ENCODE measurements at places on chromosomes 5 and 9.

DNA sequence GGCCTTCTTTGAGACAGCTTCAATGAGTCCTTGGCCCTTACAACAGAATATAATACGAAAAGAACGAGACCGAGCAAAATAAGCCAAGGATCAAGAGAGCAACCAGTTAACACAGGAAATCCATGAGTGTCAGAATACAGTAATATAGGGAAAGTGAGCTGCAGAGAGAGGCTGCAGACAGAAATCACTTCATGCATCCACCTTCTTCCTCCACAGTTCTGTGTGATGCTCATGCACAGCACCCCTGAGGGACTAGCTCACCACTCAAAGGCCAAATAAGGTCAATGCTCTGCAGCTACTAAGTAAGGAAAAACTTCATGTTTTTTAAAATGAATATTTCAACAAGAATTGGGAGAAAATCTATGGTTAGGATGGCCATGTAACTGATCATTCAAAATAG is 257.1 kb downstream of the MCTP1 start:
- DNase-seq = no peak

GRCh38 chr9:105877721-105878120 is 183.4 kb downstream of the TMEM38B start:
- no peak for DNase-seq

DNA sequence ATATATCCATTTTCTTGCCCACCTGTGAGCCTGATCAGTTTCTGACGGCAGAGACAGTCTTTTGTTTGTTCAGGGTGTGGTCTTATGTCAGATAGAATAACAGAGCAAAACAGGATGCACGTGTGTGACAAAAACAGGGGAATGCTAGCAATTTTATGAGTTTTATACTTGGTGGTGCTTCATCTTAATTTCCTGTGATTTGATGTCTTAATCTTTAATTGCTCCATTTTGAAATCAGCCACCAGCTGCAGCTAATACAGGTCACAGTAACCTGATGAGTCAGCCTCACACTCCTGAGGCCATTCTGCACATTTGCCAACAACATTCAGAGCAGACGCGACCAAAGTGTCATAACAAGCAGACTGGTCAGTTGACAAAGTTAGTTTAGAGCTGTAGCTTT is 42.3 kb upstream of the JMY start:
- no peak for DNase-seq

DNA sequence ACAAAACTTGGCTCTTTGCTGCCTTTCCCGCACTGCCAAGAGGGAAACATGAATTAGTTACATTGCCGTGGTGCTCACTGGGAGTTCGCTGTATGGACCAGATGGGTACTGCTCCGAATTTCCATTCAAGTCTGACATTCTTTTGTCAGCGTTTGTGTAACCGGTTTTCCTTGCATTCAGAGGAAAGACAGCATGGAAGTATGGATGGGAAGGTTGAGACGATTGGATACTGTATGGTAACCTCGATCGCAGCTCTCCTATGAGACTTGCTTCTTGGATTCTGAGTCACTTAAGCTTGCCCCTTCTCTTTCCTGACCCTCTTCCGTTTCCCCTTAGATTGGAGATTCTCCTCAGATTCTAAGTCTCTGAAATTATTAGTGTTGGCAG is 625 bp upstream of the UBLCP1 start:
- DNase-seq = peak; percentile 38

DNA sequence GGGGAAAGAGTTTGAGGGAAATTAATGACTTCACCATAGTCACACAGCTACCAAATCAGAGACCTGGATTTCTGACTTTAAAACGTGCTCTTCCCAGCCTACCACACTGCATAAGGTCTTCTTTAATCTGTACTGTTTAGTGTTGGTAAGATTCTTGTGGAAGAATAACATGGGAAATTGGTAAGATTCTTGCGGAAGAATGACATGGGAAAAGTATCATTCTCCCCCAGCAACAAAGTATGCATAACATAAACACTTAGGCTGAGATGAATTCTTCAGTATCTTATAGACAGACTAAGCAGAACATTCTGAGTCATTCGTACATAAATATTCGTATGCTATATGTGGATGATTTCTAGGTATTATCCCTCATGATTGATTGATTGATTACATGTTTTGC is 170.4 kb downstream of the FOCAD start:
- peak; percentile 85 for DNase-seq

DNA sequence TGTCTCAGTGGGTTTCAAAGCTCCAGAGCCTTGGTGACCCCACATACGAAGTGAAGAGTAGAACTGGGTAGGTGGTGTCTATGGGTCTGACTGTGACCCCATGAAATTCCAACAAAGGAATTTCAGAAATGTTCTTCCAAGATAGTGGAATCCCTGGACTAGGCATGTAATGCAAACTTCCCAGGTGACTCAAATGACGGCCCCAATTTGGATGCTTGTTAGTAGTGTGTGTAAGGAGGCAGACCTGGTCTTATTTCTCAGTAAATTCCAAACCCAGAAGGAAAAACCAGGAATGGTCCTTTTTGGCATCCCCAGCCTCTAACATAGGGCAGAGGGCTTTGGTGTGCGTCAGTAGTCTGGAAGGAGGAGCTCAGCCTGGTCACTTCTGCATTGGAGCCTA is 43.6 kb upstream of the ABCA1 start:
- peak; percentile 19 for DNase-seq

- DNase-seq = no peak
Measured at GRCh38 chr5:61010467-61011454, 65.8 kb downstream of the NDUFAF2 start.

- DNase-seq = peak; percentile 37
Measured at GRCh38 chr9:15642369-15642962, 89.6 kb downstream of the CCDC171 start.

DNA sequence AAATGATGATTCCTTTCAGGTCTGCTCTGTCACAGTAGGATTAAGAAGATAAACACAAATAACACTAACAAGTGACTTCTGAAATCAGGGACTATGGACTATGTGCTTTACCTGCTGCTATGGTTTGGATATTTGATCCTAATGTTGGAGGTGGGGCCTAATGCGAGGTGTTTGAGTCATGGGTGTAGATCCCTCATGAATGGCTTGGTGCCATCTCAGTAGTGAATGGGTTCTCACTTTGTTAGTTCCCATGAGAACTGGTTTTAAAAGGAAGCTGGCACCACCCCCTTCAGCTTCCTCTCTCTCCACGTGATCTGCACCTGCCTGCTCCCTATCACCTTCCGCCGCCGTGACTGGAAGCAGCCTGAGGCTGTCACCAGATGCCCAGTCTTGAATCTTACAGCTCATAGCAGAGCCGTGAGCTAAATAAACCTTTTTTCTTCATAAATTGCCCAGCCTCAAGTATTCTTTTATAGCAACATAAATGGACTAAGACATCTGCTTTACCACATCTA is 3.3 kb downstream of the PPIC start:
- no peak for DNase-seq

DNA sequence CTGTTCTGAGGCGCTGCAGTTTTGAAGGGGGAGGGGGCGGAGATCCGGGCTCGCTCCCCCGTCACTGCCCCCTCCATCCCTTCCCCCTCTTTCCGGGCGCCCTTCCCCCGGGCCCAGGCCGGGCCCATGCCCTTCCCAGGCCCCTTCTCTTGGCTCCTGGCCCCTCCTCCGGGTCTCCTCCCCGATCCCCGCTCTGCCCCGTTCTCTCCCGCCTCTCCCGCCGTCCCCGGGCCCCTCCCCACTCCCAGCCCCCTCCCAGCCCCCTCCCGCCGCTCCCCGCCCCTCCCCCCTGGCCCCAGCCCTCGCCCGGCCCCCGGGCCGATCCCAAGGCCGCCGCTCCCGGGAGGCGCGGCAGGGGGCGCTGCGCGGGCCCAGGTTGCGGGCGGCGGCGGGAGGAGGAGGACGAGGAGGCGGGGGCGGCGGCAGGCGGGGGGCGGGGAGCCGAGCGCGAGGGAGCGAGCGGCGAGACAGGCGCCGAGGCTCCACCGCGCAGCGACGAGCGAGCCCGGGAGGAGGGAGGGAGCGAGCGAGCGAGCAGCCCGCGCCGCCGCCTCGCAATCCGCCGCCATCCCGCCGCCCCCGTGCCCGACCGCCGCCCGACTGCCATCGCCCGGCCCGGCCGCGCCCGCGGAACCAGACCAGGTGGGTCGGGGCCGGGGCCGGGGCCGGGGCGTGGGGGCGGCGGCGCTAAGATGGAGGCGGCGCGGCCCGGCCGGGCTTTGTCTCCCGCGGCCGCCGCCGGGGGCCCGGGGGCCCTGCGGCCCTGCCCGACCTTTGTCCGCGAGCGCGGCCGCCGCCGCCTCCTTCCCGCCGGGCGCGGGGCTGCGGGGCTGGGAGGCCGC is at the start of gene PRRC2B:
Gene PRRC2B, plus strand, starts transcription at position 465 of the 842 bp plus-strand sequence. CDS start 36,059 bp downstream, outside the sequence.
- peak; percentile 86 for DNase-seq

DNA sequence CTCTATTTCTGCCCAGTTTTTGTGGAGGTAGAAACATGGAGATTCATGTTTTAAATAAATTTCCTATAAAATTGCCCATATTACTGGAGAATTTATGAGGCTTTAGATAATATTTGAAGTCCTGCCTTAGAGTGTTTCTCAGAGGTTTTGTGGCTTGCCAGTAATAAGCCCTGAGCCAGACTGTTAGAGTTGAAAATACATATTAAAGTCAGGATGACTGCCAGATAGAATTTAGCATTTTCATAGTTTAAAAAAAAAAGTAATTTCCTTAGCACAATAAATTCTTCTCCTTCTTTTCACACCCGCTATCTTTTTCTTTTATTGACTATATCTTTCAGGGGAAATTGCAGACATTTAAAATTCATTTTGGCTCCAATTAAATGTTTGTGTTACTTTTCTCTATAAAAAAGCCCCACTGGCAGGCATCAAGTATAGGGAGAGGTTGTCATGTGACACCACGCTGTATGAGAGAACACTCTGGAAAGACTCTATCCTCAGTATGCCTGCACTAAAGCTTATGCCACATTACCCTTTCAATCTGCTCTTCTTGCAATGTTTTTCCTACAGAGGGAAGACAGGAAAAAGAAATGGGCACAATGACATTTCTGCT is 135.2 kb downstream of the MPDZ start:
- no peak for DNase-seq

DNA sequence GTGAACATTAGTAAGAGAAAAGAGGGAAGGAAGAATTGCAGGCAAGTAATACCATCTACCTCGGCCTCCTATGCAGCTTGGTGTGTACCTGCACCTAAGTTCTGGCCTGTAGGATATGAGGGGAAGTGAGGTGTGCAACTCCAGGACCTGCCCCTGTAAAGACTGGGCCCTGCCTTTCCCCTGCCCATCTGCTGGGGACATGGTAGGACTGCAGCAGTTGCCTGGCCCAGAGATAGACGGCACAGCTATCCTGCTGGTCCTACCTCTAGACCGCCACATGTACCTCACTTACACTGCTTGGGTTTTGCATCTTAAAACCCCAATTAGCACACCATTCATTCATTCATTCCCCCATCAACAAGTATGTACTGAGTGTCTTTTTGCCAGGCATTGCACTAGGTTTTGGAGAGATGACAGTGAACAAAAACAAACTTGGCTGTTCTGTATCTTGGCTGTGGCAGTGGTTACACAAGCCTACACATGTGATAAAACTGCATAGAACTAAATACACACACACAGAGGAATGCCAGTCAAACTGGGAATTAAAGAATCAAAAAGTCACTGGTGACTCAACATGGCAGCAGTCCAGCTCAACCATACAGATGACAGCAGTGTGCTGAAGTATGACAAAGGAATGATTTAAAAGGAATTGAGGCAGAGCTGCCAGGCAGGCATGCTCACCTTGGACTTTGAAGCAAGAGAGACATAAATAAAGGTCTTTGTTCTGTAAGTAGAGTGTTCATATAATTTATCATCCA is 23.3 kb upstream of the MGAT1 start:
- DNase-seq = peak; percentile 73

DNA sequence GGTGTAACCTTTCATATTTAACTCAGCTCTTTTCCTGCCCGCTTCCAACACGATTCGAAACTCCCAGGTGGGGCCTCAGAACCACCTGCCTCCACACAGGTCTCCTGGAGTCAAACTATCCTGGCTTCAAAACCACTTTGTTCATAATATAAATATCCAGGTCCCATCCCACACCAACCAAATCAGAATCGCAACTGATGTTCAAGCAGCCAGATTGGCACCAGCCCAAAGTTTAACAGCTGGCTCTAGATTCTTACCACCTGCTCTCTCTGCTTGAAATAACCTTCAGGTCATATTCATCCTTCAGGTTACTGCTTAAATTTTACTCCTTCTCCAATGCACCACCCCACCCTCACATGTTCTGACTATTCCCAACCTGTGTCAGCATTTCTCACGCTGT is 231.4 kb upstream of the TRPM3 start:
- DNase-seq = no peak

GRCh38 chr5:56161927-56162326 is 71.2 kb downstream of the ANKRD55 start:
- no peak for DNase-seq

GRCh38 chr9:31255211-31255610 is 1129.2 kb upstream of the ACO1 start:
- no peak for DNase-seq

- no peak for DNase-seq
Measured at GRCh38 chr5:139397921-139398320, 3.0 kb upstream of the PROB1 start.

- no peak for DNase-seq
Measured at GRCh38 chr5:170008376-170008775, 28.1 kb upstream of the INSYN2B start.

DNA sequence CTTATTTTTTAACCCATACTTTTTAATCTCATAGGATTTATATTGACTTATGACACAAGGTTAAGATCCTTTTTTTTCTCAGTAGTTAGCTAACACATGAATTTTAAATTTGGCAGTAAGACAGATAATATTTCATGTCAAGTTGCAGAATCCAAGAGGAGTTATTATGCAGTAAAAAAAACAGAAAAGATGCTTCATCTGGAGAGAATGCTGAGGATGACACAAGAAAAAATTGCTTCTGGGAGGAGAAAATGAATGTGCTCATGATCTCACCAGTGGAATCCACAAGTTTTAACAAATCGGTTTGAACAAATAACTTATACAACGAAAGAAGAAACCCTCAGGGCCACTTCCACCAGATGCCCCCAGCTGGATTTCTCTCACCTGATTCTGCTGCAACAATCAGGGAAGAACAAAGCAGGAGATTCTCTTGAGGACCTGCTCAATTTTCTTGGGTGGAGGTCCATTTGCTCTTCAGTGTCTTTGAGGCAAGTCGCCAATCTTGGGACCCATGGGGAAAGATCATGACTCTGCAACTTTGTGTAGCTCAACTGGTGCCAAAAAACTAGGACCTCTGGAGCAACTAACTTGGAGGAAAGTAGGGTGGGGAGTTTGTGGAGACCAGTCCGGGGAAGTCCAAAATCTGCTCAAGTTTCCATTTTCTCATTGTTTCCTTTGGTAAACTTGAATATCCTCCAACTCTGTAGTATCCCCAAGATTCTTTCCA is 50.5 kb upstream of the TNFSF15 start:
- peak; percentile 92 for DNase-seq

GRCh38 chr5:13357929-13358328 is 586.6 kb downstream of the DNAH5 start:
- no peak for DNase-seq

Data from fibroblast of skin of right quadriceps (primary cell).